NCI-H345 (cell line): ENCODE measurements at places on chromosomes 1 and 21.

- DNase-seq = no peak
These were observed 1.5 kb downstream of the TNFRSF25 start for GRCh38 chr1:6464514-6464836.

DNA sequence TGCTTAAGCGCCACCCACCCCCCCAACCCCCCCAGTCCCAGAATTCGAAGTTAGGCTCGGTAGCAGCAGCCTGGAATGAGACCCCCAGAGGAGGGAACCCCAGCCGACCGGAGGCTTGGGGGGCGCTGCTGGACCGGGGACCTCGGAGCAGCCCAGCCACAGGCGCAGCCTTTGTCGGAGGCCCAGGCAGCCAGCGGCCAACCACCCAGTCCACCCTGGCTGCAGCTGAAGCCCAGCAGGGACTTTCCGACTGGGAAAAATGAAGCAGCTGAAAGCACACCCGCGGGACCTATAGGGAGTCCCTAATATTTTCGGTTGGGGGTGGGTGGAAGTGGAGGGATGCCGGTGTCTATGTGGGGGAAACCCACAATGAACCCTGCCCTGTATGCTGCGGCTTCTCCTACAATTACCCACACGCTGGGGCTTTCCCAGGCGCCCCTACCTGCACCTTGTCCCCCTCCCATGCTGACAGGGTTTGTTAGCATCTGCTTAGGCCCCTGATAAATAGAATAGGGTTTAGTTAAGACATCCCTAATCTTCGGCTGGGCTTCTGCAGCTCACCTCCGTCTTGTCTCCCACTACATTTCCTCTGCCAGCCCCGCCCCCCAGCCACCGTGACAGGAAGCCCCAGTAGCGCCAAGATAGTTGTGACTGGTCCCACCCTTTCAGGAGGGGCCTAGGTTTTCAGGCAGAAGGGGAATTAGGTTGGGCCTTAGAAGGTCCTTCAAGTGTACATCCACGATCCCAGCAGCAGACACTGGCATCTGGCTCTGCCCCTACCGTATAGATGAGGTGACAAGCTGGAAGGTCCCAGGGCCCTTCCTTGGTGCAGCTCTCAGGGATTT, 838 bp downstream of the CCDC28B start:
- no peak for DNase-seq

DNA sequence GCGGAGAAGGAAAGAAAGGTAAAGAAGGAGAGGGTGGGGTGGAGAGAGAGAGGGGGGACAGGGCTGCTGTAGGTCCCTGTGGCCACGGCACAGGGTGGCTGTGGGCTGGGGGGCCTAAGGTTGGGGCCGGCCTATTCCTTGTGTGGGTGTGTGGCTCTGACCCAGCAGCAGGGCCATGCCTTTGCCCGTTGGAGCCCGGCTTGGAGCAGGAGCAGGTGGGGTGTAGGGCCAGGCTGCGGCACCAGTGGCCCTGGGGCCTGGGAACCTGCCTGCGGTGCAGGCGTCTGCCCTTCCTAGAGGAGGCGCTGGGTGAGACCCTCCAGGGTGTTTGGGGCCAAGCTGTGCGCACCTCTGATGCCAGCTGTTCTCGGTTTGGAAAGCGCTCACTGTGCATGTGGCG, 19.7 kb upstream of the SUMO3 start:
- no peak for DNase-seq

- DNase-seq = no peak
These were observed 471.6 kb upstream of the ADGRL4 start for GRCh38 chr1:79478160-79478559.

DNA sequence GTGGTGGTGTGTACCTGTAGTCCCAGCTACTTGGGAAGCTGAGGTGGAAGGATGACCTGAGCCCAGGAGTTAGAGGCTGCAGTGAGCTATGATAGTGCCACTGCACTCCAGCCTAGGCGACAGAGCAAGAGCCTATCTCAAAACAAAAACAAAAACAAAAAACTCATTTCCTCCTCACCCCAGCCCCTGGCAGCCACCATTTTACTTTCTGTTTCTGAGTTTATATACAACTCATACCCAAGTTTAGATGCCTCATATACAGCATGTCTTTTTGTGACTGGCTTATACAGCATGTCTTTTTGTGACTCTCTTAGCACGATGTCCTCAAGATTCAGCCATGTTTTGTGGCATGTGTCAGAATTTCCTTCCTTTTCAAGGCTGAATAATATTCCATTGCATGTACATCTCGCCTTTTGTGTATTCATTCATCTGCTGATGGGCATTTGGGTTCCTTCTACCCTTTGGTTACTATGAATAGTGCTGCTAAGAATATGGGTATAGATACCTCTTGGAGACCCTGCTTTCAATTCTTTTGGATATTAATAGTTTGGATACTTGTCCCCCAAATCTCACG, 14.7 kb downstream of the COA7 start:
- DNase-seq = no peak

DNA sequence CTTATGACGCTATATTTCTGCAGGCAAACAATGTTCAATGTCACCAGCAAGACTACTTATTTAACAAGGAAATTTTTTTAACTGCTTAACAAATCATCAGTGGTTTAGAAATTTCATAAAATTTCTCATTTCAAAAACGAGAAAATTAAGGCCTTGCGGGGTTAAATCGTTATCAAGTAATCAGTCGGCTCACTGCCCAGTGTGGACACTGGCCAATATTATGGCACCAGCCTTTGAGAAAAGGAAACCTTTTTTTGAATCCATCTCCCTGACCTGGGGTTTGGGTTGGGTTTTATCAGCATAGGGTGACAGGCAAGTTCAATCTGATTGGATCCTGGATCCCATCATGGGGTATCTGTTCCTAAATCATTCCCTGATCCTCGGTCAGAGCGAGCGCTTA, 461.2 kb downstream of the SETD4 start:
- no peak for DNase-seq

- no peak for DNase-seq
These were observed 363.1 kb upstream of the ADGRL2 start for GRCh38 chr1:81437649-81438048.

GRCh38 chr1:72122099-72122880, 160.0 kb downstream of the NEGR1 start:
- DNase-seq = no peak

- no peak for DNase-seq
These were observed 289.5 kb upstream of the SGIP1 start for GRCh38 chr1:66244429-66244828.

DNA sequence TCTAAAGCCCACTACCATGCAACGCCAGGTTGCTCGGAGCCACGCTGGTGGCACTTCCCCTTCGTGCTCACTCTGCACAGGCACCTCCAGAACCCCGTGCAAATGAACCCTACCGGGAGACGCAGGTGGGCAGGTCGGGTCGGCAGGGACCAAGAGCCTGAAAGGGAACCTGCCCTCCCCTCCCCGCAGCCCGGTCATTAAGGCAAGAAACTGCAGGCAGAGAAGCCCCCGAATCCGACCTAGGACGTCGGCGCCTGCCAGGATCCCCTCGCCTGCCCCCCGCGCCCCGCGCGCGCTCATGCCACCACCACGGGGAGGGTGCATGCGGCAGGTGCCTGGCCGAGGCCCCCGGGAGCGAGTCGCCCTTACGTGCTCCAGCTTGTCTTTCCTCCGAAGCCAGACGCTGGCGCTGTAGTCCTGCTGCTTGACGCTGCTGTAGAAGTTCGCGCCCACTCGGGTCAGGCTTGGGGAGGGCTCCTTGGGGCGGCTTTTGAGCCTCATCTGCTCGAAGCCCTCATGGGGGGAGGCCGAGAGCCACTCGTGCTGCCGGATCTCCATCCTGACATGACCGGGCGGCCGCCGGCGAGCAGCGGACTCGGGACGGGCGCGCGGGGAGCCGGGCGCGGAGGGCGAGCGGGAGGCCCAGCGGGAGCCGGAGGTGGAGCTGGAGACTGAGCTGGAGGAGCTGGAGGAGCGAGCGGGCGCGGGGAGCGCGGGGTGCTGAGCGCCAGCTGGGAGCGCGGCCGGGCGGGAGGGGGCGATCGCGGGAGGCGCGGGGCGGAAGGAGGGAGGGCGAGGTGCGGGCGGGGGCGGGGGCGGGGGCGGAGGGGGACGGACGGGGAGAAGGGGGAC, 552 bp downstream of the PLD5 start:
- DNase-seq = peak; percentile 77

GRCh38 chr1:244444854-244445253, 6.9 kb downstream of the ADSS2 start:
- no peak for DNase-seq

- peak; percentile 28 for DNase-seq
These were observed 170.0 kb downstream of the GRIK3 start for GRCh38 chr1:36864182-36864822.

DNA sequence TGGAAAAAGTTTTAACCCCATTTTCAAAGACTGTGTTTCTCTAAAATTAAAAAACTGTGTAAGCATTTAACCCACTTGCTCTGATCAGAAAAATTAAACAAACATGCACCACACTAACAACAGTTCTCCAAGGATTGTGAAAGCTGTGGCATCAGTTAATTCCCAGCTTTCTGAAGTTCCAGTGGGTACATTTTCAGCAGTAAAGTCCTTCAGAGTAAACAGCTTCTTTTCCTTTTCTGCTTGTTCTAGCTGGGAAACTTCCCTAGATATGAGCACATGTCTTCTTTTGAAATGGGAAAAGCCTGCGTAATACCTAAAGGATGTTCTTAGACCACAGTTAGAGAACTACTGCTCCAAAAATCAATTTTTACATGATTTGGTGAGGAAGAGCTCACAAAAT, 11.1 kb downstream of the PRRX1 start:
- DNase-seq = no peak

- no peak for DNase-seq
These were observed 157.0 kb downstream of the RERE start for GRCh38 chr1:8660411-8660828.
